ENCODE measurements at places on chromosomes 3 and 15.

- no peak for DNase-seq
Observed at GRCh38 chr3:61439122-61439458, 122.3 kb upstream of the PTPRG start.

DNA sequence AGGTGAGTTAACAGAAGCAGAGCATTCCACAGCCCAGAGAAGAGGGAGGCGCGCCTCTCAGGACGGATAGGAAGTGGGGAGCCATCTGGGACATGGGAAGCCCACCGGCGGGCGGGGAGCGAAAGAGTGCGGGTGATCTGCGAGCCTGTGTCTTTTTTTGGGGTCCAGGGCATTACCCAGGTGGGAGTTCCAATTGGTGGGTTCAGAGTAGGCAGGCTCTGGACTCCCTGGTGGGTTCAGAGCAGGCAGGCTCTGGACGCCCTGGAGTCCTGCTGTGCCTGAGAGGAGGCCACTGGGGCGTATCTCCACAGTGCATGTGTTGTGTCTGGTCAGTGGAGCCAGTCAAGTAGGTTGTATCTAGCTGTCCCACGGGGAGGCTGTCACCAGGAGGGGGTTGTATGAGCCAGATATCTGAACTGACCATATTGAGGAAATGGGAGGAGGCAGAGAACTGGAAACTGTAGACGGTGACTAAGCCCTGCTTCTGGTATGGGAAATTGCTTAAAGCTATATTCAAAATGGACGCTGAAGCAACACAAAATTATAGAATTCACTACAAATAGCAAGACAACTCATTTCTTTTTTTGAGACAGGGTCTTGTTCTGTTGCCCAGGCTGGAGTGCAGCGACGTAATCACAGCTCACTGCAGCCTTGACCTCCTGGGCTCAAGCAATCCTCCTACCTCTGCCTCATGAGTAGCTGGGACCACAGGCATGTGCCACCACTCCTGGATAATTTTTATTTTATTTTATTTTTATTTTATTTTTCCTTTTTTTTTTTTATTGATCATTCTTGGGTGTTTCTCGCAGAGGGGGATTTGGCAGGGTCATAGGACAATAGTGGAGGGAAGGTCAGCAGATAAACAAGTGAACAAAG lies 34.5 kb upstream of the CHST2 start:
- peak; percentile 40 for DNase-seq

DNA sequence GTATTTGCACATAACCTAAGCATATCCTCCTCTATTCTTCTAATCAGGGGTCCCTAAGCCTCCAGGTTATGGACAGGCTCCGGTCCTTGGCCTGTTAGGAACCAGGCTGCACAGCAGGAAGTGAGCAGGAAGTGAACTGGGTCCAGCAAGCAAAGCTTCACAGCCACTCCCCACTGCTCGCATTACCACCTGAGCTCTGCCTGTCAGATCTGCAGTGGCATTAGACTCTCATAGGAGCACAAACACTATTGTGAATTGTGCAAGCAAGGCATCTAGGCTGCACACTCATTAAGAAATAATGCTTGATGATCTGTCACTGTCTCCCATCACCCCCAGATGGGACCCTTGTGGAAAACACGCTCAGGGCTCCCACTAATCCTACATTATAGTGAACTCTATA lies 9.8 kb downstream of the MSL2 start:
- peak; percentile 11 for DNase-seq

GRCh38 chr15:71677766-71678165 lies 132.6 kb upstream of the NR2E3 start:
- DNase-seq: no peak

DNA sequence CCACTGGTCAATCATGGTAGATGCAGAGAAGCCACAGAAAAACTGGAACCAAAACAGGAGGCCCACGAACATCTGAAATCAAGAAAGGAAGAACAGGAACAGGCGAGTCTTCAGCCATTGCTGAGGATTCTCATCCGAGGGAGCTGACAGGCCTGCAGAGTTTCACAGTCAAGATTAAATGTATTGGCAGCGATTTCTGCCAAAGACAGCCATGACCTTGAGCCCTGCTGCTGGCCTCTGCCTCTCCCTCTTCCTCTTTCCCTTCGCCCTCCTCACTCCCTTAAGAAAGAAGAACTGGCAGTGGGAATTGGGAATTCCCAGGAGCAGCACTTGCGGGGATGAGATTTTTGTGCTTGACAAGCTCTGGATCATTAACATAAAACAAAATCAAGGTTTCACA lies 179.7 kb downstream of the ATP10A start:
- DNase-seq: no peak

DNA sequence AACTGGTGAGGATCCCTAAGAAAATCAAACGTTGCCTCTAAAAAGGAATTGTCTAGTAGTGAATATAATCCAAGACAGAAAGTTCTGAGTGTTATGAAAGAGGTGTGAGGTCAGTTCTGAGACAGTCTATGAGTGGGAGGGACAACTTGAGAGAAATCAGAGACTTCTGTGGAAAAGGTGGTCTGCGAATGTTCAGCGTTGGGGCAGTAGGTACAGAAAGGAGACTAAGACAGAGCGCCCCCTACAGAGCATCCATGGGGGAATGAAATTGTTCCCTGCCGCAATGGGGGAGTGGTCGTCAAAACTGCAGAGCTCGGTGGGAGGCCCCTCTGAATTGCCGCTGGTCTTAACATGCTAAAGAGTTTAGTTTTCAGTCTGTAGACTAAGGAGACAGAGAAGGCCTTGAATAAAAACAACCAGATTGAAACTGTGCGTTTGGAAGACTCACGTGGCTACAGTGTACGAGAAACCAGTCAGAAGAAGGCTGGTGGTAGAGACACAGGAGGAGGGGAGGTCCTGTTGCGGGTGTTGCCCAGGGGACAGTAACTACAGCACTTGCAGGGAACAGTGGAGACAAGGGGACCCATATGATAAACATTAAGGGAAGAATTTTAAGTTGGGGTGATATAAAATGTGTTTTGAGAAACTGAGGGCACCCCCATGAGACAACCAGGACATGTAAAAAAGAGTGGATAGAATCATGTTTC lies 6.9 kb downstream of the TNIK start:
- DNase-seq: no peak

- DNase-seq: no peak
Observed at GRCh38 chr3:59430341-59430740, 380.5 kb upstream of the CFAP20DC start.

GRCh38 chr3:43214616-43215015 lies 71.7 kb upstream of the SNRK start:
- peak; percentile 6 for DNase-seq

GRCh38 chr3:58164199-58164879 lies 46.4 kb downstream of the DNASE1L3 start:
- DNase-seq: no peak

GRCh38 chr3:24278543-24278942 lies 216.1 kb downstream of the THRB start:
- DNase-seq: peak; percentile 75

- DNase-seq: no peak
Observed at GRCh38 chr3:127858521-127858920, 36.2 kb upstream of the MGLL start.

GRCh38 chr15:32113224-32113623 lies 82.9 kb downstream of the CHRNA7 start:
- DNase-seq: no peak

DNA sequence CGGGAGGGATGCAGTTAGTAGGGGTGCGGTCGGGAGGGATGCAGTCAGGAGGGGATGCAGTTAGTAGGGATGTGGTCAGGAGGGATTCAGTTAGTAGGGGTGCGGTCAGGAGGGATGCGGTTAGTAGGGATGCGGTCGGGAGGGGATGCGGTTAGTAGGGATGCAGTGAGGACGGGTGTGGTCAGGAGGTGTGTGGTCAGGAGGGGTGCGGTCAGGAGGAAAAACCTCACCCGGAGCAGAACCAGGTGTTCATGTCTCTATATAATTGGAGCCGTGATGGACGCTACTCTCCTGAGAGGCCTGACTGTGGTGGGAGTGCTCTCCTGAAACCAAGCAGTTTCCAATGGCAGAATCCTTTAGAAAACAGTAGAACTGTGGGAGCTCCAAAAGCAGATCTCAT lies 95.8 kb downstream of the BDH1 start:
- DNase-seq: no peak

DNA sequence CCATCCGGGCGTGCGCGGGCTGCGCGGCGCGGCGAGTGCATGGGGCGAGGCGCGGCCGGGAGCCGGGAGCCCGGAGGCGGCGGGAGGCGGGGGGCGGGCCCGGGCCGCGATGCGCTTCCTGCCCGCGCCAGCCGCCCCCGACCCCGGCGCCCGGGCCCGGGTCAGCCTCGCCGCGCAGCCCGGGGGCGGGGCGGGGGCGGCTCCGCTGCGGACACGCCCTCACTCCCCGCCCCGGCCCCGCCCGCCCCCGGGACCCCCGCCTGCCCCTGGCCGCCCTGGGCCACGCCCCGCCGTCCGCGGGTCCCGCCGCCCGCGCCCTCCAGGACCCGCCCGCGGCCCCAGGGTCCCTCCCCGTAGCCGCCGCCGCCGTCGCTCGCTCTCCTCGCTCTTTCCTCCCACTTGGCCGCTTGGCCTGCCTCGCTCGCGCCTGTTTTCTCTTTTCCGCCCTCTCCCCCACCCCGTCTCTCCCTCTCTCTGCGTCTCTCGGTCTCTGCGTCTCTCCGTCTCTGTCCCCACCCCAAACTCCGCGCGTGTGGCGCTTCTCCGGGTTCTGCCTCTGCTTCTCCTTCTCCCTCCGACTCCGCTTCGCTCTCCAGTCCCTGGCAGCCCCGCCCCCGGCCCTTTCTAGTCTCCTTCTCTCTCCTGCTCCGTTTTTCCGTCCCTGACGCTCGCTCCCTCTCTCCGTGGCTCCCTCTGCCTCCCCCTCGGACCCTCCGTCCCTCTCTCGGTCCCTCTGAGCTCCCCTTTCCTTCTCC lies at the start of gene PLXND1:
Gene PLXND1, minus strand, starts transcription at position 41 of the 755 bp plus-strand sequence. Its CDS starts 37 bp downstream, at position 4.
- peak; percentile 61 for DNase-seq

DNA sequence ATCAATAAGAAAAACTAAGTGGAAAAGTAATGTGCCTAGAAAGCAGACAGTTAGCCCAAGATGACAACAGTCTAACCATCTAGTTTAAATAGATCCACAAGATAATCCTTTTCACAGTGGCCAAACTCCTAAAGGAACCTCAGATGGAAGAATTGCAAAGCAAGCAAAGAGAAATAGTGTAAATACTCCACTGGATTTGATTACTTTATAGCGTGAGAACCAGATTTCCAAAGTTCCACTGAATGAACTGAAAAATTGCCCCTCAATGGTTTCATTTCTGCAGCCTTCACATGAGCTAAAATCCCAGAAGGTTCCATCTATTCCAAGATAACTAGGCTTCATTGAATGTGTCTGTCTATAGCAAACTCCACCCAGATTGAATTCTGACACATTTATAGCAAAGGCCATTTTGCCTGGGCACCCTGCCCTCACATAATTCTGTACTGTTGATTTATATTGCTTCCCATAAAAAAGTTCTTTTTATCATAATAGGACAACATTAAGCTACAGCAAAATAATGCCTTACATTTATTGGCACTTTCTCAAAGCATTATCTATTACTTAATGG lies 129.7 kb upstream of the THBS1 start:
- no peak for DNase-seq

DNA sequence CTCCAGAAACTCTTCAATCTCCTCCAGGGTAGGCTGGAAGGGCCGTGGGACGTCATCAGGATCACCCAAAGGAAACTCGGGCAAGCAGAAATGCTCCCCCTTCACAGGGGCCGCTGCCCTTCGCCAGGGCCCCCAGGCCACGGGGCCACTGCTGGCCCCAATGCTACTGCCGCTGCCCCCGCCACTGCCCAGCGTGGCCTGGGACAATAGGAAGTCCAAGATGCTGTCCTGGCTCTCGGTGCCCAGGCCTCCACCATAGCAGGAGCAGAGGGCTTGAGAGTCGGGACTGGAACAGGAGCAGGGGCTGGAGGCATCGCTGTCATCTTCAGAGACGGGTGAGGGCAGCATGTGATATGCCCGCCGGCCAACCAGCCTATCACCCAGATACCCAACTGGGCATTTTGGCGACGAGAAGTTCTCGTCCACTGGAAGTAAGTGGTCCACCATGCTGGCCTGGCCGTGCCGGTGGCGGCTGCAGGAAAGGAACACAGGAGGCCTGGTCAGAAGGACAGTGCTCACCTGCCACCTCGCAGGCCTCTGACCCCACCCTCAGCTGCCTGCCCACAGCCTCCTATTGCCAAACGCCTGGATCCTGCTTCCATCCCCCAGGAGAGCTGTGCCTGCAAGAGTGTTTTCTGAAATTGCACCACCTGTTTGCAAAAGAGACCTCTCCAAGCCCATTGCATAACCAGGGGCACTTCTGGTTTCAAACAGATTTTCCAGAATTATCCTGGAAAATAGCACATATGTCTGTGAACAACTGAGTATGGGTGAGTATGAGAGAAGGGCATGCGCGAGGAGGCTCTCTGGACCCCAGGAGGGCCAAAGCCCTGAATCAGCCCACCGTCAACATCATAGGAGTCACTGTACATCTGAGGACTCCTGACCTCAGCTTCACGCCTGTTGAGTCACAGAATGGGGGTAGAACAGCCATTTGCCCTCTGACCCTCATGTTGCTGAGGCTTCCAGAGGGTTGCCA lies 4.4 kb downstream of the KLF15 start:
- no peak for DNase-seq

GRCh38 chr3:146566138-146566537 lies 21.7 kb upstream of the PLSCR1 start:
- no peak for DNase-seq

DNA sequence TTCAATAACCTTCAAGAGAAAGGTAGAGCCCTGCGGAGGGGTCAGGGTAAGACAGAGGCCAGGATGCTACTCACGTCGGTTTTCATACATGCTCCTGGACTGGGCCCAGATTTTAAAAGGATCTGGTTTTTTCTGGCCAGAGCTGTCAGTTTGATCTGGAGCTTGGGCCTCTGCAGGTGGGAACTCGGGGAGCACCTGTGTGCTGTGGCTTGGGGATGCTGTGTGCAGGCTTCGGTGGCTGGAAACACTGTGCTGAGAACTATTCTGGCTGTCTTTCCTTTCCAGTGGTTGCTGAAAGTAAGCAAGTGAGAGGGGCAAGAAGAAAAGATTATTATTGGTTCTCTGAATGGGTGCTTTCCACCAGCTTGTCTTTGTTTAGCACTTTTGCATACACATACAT lies 647.6 kb downstream of the MAGI1 start:
- no peak for DNase-seq

GRCh38 chr3:35393901-35394799 lies 245.2 kb upstream of the ARPP21 start:
- no peak for DNase-seq

DNA sequence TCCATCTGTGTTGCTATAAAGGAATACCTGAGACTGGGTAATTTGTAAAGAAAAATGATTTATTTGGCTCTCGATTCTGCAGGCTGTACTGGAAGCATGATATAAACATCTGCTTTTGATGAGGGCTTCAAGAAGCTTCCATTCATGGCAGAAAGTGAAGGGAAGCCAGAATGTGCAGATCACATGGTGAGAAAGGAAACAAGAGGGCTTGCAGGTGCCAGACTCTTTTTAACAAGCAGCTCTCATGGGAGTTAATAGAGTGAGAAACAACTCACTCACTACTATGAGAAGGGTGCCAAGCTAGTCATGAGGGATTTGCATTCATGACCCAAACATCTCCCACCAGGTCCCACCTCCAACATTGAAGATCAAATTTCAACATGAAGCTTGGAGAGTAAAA lies 247.2 kb downstream of the ZIC4 start:
- no peak for DNase-seq

DNA sequence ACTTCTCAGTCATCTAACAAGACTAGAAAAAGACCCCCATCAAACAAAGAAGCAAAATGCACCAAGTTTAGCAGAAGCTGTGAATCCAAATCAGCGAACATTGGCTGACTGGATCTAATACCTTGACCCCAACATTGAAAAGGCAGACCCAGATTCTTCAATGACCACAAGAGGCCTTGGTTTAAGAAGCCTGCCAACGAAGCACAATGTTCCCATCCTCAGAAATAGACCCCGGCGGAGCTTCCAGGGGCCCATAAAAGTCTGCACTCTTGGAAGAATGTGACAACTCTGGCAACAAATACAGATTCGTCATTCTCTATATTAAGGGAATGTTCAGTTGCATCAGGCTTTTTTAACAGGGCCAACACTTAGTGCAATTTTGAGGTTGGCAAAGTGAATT lies 112.8 kb upstream of the BCL6 start:
- DNase-seq: peak; percentile 31

Data from fibroblast of skin of right quadriceps (primary cell).